CD4-positive, alpha-beta memory T cell (primary cell): ENCODE measurements at places on chromosomes 16 and 17.

DNA sequence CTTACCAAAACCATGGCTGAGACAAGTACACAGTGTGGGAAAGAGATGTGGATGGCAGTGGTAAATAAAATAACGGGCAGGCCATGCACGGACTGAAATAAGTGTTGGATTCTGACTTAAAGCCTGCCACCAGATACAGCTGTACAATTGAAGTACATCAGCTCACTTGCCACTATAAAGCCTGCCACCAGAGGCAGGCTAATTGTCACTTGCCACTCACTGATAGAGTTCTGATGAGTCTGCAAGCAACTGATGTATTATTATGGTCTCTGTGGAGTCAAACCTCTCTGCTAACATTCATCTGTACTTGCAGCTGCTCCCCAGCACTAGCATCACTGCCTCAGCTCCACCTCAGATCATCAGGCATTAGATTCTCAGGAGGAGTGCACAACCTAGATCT, 93.0 kb downstream of the CYTH1 start:
- no peak for DNase-seq

- no peak for DNase-seq
Observed at GRCh38 chr16:83925095-83925905, 26.4 kb downstream of the MLYCD start.

GRCh38 chr16:22255335-22255734, 41.9 kb upstream of the POLR3E start:
- no peak for DNase-seq

DNA sequence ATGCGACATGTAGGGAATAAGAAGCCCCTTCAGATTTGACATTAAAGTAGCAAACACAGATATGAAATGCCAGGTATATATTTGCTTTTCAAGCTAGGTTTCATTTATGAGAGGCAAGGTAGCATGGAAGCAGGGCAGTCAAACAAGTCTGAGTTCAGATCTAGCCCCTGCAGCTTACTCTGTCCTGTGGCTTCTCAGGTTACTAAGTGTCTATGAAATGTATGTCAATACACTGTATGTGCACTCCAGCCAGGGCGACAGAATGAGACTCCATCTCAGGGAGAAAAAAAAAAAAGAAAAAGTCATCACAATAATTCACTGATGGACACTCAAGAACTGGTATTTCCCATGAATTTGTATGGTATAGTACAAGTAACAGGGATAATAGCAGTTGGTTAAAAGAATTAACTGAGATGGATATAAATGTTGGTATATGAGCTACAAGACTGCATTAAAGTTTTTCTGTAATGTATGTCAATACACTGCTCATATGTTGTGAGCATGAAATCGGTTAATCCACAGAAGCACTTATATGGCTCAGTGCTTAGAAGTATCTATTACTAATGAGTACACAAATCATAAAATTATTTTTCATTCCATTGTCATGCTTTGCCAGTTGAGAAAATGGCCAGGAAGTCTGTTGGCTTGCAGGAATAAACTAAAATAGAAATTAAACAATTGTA, 2.9 kb upstream of the WSB1 start:
- DNase-seq = no peak

- DNase-seq = no peak
Observed at GRCh38 chr16:68136515-68136914, 51.3 kb downstream of the NFATC3 start.

- no peak for DNase-seq
Observed at GRCh38 chr17:5123343-5124124, 7.7 kb downstream of the USP6 start.

- DNase-seq = no peak
Observed at GRCh38 chr16:75264999-75265910, 13.8 kb upstream of the BCAR1 start.

DNA sequence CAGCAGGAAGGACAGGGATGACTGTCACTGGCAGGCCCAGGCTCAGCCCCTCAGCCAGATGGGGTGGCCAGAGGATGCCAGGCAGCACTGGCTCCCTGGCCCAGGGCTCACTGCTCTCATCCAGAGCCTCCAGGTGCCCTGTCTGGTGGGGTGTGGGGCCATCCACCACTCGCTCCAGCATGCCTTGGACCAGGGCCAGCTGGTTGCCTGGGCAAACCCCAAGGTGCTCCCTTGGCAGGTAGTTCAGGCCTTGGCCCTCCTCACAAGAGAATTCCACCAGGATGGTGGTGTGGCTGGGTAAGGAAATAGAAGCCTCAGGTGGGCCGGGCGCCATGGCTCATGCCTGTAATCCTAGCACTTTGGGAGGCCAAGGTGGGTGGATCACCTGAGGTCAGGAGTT, 29.4 kb downstream of the LGALS9 start:
- DNase-seq = no peak

DNA sequence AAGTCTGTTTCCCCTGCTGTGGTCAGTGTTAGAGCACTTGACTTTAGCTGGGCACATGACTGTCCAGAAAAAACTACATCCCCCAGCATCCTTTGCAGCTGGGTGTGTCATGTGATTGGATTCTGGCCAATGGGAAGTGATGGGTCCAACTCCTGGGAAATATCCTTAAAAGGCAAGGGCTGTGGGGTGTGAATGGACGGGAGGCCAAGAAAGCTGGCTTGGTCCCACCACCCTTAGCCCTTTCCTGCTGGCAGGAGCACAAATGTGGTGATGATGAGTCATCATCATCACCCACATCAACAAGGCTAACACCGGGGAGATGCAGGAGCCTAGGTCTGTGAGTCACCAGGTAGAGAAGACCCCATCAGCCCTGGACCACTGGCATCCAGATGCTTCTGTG, 341.7 kb downstream of the C16orf95 start:
- no peak for DNase-seq

DNA sequence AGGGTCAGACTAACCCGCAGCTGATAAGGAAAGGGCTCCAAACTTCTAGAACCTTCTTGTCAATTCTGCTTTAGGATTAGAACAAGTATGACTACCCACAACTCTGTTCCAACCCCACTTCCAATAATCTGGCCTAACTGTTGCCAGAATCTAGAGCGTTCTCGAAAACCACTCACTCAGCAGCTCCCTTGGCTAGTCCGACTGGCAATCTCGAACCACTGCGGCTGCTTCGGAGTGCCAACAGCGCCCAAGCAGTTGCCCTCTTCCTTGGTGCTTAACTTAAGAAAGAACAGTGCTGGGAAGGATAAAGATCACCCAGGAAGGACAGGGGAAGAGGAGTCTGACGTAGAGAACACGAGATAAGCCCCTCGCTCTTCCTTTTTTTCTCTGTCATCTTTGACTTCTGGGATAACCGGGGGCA, 818 bp downstream of the DNAJC7 start:
- peak; percentile 1 for DNase-seq

- DNase-seq = no peak
Observed at GRCh38 chr16:74465281-74465680, 44.0 kb upstream of the CLEC18B start.

DNA sequence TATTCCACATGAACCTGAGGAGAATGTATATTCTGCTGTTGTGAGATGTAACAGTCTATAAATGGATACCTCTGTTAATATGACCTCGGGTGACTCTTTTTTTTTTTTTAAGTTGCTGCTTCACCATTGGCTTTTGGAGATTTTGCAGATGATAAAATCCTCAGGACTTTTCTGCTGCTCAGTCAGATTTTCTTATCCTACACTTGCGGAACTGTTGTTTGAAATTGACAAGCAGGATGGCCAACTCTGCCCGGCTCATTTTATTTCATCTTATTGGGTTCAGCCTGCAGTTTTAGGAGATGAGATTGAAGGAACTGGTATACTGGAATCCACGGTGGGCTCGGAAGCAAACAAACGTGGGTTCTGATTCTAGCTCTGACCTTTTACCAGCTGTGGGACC, 19.3 kb downstream of the IL4R start:
- DNase-seq = no peak

DNA sequence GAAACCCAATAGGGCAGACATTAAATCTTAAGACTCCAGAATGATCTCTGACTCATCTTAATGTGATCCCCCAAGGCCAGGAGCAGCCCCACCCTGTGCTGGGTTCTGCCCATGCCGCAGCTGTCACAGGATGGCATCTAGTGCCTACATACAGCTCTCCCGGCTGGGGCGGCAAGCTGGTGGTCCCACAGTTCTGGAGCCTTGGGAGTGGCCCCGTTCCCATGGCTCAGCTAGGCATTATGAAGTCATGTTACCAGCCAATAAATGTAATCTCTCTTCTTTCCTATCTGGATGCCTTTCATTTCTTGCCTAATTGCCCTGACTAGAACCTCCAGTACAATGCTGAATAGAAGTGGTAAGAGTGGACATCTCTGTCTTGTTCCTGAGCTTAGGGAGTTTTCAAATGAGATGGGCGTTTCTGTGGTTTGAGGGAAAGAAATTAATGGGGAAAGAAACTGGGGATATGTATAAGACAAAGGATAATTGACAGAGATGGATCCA, 95.7 kb upstream of the DNAH17 start:
- DNase-seq = no peak

DNA sequence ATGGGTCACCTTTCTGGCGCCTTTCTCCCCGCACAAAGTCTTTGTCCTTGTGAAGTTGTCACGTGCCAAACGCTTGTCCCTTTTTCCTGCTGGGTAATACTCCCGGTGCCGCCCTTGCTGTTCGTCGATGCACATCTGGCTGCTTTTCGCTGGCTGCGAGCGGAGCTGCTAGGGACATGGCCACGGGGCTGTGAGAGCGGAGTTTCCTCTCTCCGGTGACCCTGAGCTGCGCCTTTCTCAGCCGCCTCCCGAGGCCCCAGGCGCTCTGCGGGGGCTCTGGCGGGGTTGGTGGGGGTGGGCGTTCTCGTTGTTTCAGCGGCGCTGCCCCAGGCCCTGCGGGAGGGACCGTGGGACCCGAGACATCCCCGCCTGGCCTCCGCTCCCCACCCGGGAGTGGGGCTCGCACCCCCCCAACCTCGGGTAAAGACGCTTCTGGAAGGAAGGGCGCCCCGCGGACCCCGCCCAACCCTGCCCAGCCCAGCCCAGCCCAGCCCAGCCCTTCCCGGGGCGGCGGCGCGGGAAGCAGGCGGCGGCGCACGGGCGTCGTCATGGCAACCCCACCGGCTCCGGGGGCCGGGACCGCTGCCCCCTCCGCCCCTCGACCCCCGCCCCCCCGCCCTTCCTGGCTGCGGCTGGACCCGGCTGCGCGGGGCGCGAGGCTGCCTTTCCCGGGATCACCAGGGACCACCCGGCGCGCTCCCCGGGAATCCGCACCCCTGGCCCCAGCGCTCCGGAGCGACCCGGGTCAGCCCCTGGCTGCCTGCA, 12.3 kb downstream of the CHMP6 start:
- no peak for DNase-seq

DNA sequence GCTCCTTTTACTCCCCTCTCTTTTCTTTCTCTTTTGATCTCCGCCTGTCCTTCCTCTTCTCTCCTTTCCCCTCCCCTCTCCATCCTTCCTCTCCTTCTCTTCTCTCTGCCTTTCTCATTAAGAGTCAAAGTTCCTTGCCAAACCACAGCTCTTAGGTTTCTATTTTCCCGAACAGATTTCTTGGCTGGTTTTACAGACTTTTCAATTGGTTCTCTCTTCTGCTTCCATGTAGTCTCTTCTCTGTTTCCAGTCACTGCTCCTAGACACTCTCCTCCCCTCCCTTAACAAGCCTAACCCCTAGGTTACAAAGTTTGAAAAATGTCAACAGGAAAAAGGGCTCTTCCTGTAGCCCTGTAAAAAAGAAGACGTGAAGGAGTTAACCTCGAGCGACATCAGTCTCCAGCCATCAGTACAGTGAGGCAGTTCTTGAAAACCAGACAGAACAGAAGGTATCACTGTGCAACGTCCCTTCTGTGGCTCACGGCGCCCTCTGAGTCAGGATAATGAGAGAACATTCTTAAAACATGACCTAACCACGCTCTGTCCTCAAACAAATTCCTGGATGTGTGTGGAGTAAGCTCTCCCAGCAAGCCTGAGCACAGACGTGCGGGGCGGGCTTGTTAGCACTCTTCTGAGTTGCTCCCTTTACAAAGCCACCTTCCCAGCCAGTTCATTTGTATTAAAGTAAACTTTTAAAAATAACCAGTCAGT, 11.6 kb upstream of the MARCHF10 start:
- no peak for DNase-seq

DNA sequence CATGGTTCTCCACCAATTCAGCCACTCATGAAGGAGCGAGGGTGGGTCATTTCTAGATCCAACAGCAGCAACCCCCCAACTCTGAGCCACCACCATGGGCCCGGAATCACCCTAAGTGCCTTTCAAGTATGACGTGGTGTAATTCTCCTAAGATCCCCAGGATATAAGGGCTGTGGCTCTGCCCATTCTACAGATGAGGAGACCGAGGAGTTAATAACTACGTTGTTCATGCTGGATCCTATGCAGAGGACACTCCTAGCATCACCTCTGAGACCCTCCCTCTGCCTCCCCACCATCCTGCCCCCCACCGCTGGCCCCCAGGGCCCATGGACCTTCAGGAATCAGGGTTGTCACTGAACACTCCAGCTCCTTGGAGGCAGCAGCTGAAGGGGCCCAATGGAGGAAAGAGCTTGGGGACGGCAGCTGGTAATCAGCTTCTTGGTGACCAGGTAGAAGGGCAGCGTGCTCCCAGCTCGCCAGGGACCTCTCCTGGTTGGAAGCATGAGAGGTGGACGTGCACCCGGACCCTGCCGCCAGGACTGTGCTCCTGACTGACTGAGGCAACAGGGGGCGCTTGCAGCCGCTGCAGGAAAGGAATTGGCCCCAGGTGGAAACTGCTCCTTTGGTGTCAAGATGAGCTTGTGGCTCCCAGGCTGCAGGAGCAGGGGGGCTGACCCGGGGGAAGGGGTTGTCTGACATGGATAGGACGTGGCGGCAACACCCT, 28.2 kb upstream of the CACNG1 start:
- DNase-seq = no peak

DNA sequence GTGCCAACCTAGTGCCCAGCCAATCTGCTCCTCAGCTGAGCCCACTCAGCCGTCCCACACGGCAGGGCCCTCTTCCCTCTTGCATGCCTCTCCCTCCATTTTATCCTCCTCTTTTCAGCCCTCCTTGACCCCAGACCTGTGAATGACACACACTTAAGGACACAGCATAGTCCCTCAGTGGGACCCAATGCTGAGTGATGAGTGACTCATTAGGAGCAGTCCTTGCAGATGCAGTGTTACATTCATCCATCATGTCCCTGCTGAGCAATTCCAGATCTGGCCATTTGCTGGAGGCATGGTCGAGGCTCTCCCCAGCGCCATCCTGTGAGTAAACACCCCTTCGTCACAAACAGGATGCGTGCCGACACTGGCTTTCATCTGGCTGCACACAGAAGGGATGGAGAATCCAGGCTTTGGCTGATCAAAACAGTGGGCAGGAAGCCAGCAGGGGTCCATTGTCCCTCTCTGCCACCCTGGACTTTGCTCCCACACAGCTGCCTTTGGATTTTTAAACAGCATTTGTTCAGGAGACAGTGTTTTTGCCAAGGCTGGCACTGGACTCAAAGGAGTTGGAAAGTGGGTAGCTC, 122.6 kb downstream of the AXIN2 start:
- DNase-seq = no peak
